ENCODE measurements at places on chromosomes 13 and 19.

DNA sequence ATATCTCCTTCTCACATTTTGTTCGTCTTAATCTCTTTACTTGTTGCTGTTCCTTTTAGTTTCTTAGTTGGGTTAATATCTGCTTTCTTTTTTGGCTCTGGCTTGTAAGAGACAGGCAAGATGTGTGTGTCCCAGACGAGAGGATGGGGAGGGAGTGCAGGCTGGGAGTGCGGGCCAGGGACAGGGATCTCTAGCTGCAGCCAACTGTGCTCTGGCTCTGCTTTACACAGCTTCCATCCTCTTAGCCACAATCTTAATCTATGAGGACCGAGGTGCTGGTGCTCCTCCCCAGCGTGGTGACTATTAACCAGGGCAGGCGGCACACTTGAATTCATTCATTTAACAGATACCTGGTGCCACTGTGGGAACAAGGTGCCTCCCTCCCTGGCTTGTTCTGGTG lies 70.9 kb upstream of the WASF3 start:
- no peak for DNase-seq

- DNase-seq = no peak
These were observed 74.9 kb downstream of the SOX1 start for GRCh38 chr13:112141643-112142400.

DNA sequence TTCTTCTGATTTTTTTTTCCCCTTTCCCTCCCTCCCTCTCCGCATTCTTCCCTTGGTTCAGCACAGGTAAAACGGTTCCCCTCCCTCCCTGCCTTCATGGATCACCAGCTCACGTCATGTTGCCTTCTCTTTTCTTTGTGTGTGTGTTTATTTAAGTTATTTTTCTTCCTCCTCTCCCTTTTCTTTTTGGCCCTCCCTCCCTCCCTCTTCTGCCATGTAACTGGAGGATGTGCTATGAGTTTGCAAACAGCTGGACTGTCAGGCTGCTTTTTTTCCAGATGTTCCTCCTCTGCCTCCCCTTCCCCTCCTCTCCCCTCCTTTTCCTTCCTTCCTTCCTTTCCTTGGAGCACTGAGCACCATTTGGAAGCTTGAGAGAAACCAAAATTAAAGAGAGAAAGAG lies 2.0 kb downstream of the LENG9 start:
- DNase-seq = no peak

GRCh38 chr19:50252111-50252886 lies 48.9 kb downstream of the MYH14 start:
- DNase-seq = peak; percentile 69

- DNase-seq = no peak
These were observed 2.1 kb downstream of the EFNB2 start for GRCh38 chr13:106533101-106533942.

DNA sequence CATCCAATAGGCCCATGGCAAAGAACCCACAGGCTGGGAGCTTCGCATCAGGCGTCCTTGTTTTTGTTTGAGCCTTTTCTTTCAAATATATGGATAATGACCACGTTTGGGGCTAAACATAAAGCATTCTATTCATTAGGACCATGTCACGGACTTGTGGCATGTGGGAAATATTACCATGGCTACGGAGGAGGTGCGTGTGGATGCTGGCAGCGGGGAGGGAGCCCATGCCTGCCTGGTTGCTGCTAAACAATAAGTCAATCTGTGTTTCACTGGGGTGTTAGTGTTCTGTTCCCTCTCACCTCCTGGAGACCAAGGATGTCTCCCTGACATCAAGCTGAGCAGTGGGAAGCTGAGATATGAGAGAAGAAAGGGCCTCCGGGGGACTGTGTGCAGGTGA lies 121.1 kb downstream of the IRS2 start:
- DNase-seq = no peak

- no peak for DNase-seq
These were observed 5.1 kb upstream of the SIGLEC9 start for GRCh38 chr19:51119611-51120010.

DNA sequence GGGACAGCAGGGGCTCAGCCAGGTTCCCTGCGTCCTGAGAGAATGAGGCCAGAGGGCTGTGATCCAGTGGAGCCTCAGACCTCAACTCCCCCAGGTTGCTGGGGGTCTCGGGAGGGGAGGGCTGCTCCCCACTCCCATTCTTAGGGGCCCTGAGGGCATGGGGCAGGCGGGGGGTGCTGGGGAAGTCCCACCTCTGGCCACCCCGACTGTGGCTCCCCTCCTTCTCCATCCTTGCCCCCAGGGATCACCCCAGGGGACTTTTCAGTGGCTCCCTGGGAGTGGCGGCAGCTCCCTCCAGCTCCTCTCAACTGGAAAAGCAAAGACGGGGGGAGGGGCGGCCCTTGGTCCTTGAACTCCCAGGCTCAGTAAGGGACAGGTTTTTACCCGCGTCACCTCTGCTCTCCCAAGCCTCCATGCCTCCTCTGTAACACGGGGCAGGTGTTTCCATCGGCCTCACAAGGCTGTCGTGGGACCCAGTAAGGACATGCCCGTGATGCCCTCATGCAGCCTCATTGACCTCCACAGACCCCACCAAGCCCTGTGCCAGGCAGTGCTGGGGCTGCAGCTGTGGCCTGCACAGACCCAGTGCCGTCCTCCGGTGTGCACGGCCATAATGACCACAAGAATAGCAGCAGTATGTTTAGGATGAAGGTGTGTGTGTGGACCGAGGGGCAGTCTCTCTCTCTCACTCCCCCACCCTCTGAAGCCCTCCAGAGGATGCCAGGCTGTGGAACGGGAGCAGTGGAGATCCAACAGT lies 11.6 kb upstream of the TOMM40 start:
- no peak for DNase-seq

All from activated CD8-positive, alpha-beta memory T cell treated with anti-CD3 and anti-CD28 coated beads for 24 hours (primary cell).